EL (cell line): ENCODE measurements at places on chromosomes 12 and 14.
A peak's percentile ranks its signal among the peaks of the same experiment; 100 is the strongest.

DNA sequence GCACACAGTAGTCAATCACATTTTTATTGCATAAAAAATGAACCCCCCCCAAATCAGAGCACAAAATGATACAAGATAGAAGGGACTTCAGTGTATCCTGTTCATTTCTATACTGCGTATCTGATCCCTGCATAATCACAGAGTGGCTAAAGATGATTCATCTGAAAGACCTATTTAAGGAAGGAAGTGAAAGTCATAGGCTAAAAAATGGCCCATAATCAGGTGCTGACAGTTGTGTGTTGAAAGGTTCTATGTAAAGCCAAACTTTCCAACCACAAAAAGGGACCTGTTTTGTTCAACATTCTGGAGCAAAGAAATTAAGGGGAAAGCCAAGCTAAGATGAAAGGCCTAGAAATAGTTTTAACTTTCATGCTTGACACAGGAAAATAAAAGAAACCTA lies 147.8 kb upstream of the ATP2B1 start:
- DNase-seq = peak; percentile 49

- DNase-seq = no peak
These were observed 3.5 kb upstream of the RNASE4 start for GRCh38 chr14:20680843-20681347.

DNA sequence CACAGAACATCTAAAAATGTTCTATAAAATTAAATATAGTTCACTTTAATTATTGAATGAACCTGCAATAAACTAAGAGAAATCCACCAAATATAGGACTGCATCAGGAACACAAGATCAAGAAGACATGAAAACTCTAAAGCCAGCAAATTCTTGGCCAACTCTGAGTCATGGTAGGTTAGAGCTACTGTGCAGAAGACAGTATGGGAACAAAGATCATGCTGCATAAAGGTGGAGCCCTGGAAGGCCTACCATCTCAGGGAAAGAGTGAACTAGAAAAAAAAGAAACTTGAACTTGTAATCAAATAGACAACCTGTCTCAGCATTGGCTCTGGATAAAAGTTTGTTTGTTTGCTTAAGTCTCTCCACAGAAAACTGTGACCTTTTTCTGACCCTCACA lies 66.9 kb upstream of the CNOT2 start:
- DNase-seq = no peak

GRCh38 chr12:40648519-40648918 lies 43.7 kb upstream of the CNTN1 start:
- no peak for DNase-seq

GRCh38 chr14:57714487-57714931 lies 151.4 kb downstream of the SLC35F4 start:
- DNase-seq = no peak

GRCh38 chr14:58488550-58488949 lies 61.0 kb downstream of the KIAA0586 start:
- DNase-seq = peak; percentile 77

- DNase-seq = no peak
These were observed 3.7 kb upstream of the KRT2 start for GRCh38 chr12:52655720-52656124.

- DNase-seq = peak; percentile 72
These were observed 17.6 kb upstream of the RNASE3 start for GRCh38 chr14:20873370-20874177.
